Hair follicle dermal papilla cell (primary cell): ENCODE measurements at places on chromosomes 1 and 21. TPM values are rescaled to one million over a fixed set of nuclear protein-coding genes. Genes with fewer than 3 reads are reported as not detected.

AGMAT gene
- 0.16 and 1.3 TPM in 2 replicates for total RNA-seq

NUAK2 gene
- 10.0 and 13.8 TPM in 2 replicates for total RNA-seq

CD48 gene
- total RNA-seq = not detected in 2 replicates

SOX13 gene
- 7.0 and 8.3 TPM in 2 replicates for total RNA-seq

SDE2 gene
- total RNA-seq = 32.5 and 35.9 TPM in 2 replicates

TMEM52 gene
- total RNA-seq = 0.61 and 0.65 TPM in 2 replicates
